ENCODE measurements at places on chromosomes 6 and 20.

- no peak for DNase-seq
Observed at GRCh38 chr20:24118034-24118433, 129.5 kb upstream of the GGTLC1 start.

GRCh38 chr6:129661536-129662405, 48.2 kb downstream of the ARHGAP18 start:
- no peak for DNase-seq

DNA sequence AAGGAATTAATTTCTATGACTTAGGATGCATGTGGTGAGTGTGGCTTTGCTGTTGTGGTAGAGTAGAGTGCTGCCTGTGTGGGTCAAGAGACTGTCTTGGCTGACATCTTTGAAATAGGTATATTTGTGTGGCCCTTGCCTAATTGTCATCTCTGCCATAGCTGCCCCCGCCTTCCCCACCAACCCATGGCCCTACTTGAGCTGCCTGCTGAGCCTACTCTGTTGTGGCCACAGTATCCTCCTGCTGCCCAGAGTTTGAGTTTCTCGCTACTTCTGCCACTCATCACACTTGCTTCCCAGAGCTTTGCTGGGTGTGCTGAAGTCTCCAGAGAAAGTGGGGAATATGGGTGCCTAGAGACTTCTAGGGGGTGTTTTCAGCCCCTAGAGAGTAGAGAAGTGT, 8.0 kb downstream of the PLCG1 start:
- DNase-seq = no peak

DNA sequence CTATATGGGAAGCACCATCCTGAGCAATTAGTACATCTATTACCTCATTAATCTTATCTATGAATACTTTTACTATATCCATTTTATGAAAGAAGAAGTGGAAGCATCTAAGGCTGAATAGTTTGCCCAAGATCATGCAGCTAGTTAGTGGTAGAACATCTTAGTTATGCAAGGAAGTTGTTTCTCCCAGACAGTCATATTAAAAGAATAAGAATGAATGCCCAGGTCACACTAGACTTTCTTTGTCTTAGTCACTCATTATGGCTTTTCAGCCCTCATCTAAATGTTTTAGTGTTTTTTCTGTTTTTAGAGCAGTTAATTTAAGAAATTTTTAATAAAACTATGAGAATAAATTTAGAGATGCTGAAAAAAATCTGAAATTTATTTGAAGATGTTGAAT, 517.5 kb downstream of the CDKAL1 start:
- DNase-seq = no peak

- no peak for DNase-seq
Observed at GRCh38 chr20:53737396-53738038, 143.9 kb upstream of the ZNF217 start.

DNA sequence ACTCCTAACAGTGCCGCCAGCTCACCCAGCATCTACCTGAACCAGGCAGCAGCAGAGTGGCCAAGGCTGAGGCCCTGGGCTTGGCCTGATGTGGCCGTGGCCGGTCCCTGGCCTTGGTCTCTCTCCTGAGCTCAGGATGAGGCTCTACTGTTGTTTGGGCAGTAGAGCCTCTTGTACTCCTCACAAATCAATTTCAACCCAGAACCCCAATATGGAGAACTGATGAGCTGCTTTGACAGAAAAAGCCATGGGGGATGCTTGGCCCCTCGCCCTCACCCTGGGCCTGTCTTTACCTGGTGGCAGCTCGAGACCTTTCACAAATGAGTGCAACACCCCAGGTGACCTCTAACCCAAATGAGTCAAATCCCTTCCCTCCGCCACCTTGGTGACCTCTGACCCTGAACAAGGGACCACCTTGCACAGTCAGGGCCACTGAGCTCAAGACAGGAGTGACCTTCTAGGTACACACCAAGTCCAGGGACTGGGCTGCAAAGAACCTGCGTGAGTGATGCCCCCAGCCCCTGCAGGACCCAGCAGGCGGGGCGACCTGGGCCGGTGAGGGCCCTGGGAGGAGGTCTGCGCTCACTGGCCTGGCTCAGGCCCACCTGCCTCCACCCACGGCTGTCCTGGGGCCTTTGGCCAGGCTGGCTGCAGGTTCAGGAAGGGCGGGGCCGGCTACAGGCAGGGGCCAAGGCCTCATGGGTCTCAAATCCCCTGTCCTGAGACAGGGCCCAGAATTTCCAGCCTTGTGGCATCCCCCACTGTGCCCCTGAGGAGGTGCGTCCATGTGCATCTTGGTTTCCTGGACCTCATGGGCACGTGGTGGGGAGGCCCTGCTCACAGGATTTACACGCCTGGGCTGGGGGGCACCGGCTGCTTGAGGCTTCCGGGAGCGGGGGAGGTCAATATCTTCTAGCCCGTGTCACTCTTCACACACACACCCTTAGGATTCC, 30.2 kb downstream of the PSMG4 start:
- no peak for DNase-seq

DNA sequence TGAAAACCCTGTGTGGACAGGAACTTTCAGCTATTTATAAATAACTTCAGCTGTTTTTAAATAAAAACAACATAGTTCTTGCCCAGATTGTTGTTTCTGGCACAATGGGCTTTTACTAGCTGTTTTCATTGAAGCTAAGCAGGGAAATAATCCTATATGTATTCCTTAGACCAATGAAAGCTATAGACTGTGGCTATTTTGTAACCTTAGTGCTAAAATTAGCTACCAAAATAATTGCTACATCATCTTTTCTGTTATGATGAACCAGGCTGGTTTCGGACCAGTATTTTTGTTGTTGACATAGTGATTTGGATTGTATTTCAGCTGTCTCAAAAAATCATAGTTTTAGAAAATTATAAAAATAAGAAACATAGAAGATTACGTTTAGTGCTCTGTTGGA, 13.7 kb downstream of the PHF3 start:
- no peak for DNase-seq
